Neural progenitor cell (in vitro differentiated cells): ENCODE measurements at places on chromosomes 11 and 22.

- no peak for DNase-seq
Measured at GRCh38 chr11:112167145-112167544, at the start of gene TEX12. TSS of gene TEX12 (plus strand) at chr11:112167372. CDS start at chr11:112169269, 1,897 bp downstream.

DNA sequence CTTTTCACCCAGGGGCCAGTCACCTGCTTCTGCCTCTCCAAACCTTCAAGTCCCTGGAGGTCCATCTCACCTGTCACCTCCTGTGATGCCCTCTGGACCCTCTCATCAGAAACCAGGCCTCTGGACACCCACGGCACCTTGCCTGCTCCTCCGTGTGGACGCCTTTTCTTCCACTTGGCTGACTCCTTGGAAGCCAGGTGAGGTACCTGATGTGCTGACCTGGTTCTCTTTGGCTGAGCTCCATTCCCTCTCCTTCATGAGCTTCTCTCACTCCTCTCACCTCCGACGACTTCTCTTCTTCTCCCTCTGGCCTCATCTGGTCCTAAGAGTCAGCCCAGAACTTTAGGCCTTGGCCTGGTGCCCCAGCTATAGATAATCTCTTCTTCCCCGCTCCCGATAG is 99.3 kb downstream of the CEP164 start:
- DNase-seq, result no peak

DNA sequence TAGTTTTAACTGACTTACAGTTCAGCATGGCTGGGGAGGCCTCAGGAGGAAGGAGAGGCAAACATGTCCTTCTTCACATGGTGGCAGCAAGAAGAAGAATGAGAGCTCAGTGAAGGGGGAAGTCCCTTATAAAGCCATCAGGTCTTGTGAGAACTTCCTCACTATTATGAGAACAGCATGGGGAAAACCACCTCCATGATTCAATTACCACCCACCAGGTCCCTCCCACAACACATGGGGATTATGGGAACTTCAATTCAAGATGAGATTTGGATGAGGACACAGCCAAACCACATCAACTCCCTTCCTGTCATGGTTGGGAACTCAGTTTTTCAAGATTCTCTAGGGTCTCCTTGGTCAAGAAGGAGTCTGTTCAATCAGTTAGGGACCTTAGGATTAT is 432.9 kb upstream of the CNTN5 start:
- DNase-seq, result no peak

DNA sequence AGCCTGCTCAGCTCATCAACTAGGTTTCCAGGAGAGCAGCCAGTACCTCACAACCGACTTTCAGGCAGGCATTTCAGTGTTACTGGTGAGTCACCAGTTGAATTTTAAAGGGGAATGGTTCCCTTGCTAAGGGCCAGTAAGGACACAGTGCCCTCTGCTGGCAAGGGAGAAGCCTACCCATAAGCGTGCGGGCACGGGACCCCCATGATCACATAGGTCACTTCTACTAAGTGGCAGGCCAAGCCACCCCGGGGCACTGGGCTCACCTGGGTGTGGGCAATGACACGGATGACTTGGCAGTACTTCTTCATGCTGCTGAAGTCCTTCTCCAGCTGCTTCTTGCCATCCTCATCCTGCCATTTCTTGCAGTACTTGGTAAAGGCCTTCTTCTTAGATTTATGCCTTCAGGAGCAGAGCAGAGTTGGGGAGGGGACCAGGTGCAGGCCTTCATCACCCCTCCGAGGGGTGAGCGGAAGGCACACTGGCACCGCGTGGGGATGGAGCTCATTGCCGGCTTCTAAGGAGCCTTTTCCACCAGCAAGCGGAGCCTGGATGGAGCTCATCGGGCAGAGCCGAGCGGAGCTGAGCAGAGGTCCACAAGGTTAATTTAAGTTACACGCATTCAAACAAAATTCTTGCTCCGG is 2.9 kb downstream of the RPL3 start:
- peak; percentile 88 for DNase-seq

- DNase-seq, result no peak
Measured at GRCh38 chr11:128018692-128019091, 568.7 kb downstream of the ETS1 start.

GRCh38 chr11:100247704-100248103 is 439.4 kb upstream of the ARHGAP42 start:
- no peak for DNase-seq

GRCh38 chr22:36147196-36147791 is 13.3 kb downstream of the APOL3 start:
- DNase-seq, result peak; percentile 42

DNA sequence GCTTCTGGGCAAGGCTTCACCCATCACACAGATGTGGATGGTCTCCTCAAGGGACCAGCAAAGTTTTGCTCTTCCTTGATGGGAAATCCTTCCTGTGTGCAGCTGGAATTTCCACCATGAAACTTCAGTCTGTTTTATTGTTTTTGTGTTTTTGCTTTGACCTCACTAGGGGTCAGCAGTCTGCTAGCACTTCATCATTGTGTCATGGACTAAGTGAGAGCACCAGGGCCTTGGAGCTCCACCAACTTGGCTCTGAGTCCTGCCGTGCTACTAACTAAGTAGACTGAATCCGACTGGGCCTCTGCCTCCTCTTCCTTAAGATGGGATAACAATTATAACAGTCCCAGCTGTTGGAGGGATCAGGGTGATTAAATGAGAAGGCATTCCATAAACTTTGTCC is 305.8 kb upstream of the NCAM1 start:
- no peak for DNase-seq

GRCh38 chr11:61734767-61735166 is 17.7 kb upstream of the MYRF start:
- no peak for DNase-seq

- DNase-seq, result no peak
Measured at GRCh38 chr11:87176044-87176443, 138.3 kb downstream of the TMEM135 start.

DNA sequence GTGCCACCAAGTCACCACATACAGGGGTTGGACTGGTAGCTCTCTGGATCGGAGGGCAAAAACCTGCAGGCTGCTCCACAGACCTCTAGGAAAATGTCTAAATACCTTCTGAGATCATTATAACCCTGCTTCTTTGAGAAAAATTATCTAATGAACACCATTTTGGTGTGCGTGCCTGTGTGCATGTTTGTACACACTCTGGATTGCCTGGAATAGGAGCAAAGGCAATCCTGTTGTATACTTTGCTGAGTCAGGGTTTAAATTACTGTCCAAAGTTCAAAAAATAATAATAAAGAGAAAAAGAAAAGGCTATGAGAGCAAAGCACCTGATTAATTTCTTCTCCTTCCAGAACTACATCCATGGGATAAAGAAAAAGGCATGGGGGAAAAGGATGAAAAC is 11.0 kb downstream of the JAML start:
- DNase-seq, result no peak

DNA sequence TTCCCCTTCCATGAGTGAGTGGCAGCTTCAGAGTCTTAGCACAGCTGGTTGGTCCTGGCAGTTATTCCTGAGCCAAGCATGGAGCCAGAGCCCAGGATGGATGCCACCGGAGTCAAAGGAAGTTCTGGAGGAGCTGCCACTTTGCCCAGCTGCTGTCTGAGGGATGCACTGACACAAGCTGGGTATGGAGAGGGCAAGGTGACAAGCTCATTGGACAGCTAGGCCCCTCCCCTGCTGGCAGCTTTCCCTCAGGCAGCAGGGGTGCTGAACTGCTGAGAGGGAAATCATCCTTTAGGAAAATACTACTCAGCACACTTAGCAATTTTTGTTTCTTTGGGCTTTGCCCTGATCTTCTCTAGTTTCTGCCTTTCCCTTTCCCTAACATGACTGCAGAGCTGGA is 99.3 kb upstream of the SESN3 start:
- DNase-seq, result no peak

GRCh38 chr11:46541593-46542371 is 52.0 kb downstream of the AMBRA1 start:
- DNase-seq, result no peak

- no peak for DNase-seq
Measured at GRCh38 chr11:116644201-116644940, 128.4 kb downstream of the BUD13 start.

GRCh38 chr11:62391642-62392425 is 27.0 kb upstream of the SCGB1A1 start:
- DNase-seq, result no peak

- no peak for DNase-seq
Measured at GRCh38 chr11:28625532-28625931, 517.3 kb downstream of the METTL15 start.

- DNase-seq, result no peak
Measured at GRCh38 chr22:24816806-24817205, 10.8 kb downstream of the SGSM1 start.

DNA sequence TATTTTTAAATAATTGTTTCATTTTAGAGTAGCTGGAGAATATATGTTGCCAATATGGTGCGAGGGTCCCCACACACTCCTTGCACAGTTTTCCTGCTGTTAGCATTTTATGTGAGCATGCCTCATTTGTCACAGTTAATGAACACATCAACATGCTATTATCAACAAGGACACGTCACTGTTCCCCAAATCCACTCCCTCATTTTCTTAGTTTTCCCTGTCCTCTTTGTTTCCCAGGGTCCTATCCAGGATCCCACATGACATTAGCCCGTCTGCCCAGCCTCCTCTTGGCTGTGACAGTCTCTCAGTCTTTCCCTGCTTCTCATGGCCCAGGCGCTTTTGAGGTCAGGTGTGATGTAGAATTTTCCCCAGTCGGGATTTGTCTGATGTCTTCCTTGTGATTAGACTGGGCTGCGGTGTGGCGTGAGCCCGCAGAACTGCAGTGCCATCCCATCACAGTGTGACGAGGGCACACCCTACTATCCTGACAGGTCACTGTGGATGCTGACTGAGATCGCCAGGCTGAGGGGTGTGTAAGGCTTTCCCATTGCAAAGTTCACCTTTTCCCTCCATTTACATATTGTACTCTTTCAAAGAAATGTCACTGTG is 450.6 kb upstream of the B3GAT1 start:
- no peak for DNase-seq

DNA sequence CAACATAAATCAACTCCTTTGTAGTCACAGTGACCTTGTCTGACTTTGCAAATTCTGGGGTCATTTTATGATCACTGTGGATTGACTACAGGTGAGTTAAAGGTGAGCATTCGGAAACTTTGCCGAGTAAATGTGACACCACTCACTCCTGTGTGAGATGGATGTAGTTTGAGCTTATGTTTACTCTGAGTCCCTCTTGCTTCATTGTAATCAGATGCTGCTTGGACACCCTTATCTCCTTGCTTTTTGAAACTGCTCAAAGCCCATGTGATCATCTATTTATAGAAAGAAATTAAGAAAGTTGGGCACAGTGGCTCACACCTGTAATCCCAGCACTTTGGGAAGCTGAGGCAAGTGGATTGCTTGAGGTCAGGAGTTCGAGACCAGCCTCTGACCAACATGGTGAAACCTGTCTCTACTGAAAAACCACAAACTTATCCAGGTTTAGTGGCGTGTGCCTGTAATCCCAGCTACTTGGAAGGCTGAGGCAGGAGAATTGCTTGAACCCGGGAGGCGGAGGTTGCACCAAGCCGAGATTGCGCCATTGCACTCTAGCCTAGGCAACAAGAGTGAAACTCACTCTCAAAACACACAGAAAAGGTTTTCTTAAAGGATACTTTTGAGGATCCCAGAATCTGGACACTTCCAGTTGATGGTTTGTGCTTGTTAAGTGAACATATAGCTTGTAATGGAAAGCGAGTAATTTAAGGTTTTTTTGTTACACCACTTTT is 7.2 kb downstream of the FAM118A start:
- no peak for DNase-seq

DNA sequence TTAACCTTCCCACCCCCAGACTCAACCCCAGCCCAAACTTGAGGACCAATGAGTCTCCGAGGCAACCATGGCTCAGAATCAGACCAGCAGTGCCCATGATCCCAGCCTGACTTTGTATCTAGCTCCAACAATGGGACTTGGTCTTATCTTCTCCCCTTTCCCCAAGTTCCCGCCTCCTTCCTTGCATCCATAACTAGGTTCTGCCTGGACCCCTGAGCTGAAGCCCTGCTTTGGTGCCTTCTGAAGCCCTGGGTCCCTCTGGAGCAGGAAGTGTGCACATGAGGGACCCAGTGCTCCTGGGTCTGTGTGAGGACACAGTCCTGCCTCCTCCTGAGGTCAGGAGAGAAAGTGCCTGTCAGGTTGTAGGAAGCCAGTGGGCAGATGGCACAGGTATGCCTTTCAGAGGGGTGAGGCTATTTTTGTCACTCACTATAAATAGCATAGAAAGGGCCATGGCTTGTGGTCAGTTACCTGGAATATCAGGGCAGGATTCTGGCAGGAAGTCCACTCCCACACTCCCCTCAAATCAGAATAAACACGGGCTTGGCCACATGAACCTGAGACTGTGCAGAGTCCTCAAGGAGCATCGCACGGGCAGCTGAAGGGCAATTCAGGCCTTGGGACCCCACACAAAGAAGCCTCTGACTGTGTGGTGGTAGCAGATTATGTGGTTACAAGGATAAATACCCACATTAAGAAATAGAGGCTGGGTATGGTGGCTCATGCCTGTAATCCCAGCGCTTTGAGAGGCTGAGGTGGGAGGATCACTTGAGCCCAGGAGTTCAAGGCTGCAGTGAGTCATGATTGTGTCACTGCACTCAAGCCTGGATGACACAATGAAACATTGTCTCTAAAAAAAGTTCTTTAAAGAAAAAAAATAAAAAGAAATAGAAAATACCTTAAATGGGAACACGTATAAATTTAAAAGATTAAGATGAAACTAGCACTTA is 27.4 kb downstream of the RCN1 start:
- DNase-seq, result no peak

GRCh38 chr11:2885017-2885677 is 428 bp downstream of the CDKN1C start:
- DNase-seq, result peak; percentile 88

- peak; percentile 12 for DNase-seq
Measured at GRCh38 chr11:18384157-18384641, 10.2 kb upstream of the LDHA start.

DNA sequence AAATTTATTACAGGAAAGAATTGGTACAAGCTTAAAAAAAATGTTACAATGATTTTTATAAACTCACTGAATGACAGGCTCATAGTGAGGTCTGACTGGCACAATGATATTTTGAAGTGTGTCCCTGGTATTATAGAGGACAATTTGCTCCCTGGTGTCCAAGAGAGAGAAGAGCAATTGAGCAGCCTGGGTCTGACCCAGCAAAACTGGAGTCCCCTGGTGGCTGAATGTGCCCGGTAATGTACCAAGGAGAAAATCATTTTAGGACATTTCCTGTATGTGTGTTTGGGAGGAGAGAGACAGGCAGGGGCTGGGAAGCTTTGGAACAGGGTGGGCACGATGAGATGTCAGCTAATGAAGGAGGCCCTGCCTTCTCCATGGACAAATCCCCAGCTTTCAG is 125.3 kb downstream of the APOL5 start:
- peak; percentile 57 for DNase-seq

GRCh38 chr11:35148163-35148837 is 9.3 kb downstream of the CD44 start:
- DNase-seq, result no peak

DNA sequence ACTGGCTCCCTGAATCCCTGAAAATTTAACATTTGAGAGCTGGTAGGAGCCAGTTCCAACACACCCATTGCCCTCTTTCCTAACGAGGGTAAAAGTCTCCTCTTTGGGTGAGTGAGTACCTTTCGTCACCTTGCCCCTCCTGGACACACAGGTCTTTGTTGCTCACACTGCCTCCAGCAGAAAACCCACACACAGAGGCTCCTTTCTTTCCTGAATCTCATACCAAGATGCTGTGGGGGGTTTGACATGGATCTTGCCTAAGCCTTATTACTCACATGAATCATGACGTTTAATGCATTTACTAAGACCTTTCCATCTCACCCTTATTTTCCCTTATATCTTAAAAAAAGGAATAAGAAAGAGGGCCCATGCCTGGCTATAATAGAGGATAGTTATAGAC is 53.0 kb downstream of the PARVA start:
- no peak for DNase-seq

- no peak for DNase-seq
Measured at GRCh38 chr11:16096336-16096735, 260.0 kb downstream of the SOX6 start.

GRCh38 chr22:41739576-41739975 is 40.3 kb downstream of the MEI1 start:
- DNase-seq, result no peak
